WTC11 (cell line): ENCODE measurements at places on chromosomes 7 and 10.
A peak's percentile ranks its signal among the peaks of the same experiment; 100 is the strongest.

GRCh38 chr10:132914732-132915131 is 27.6 kb downstream of the CFAP46 start:
- no peaks in the 10 kb centered on the region for H3K36me3 ChIP-seq
- H3K4me1 ChIP-seq, result peaks cover 5% of the 10 kb centered on the region
- no peaks in the 10 kb centered on the region for H3K27me3 ChIP-seq
- H3K4me3 ChIP-seq, result no peak overlapping the region

- H3K4me3 ChIP-seq, result no peak overlapping the region
- no peak overlapping the region for H3K27ac ChIP-seq
- H3K4me1 ChIP-seq, result no peaks in the 10 kb centered on the region
- H3K36me3 ChIP-seq, result no peaks in the 10 kb centered on the region
Measured at GRCh38 chr10:121352231-121352855, 245.9 kb downstream of the FGFR2 start.

- no peaks in the 10 kb centered on the region for H3K36me3 ChIP-seq
- no peak overlapping the region for H3K4me3 ChIP-seq
- DNase-seq, result no peak
- no peaks in the 10 kb centered on the region for H3K27me3 ChIP-seq
- no peaks in the 10 kb centered on the region for H3K4me1 ChIP-seq
- H3K27ac ChIP-seq, result no peak overlapping the region
Measured at GRCh38 chr7:46301677-46302076, 380.6 kb upstream of the IGFBP3 start.

DNA sequence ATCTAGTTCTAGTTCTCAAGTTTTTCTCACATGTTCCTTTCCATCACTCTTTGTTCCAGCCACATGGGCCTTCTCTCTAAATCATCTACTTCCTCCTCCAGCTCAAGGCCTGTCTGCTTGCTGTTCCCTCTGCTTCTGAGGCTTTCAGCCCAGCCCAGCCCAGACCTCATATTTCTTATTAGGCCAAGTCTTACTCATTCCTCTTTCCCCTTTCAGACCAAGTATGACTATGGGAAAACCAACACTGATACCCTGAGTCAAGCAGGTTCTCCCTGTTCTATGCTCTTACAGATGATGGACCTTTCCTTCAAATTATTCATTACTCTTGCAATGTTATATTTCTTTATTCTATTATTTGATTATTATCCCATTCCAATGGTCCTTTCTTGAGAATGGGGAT is 80.3 kb upstream of the SEM1 start:
- no peak overlapping the region for H3K27ac ChIP-seq
- DNase-seq, result no peak
- H3K27me3 ChIP-seq, result no peaks in the 10 kb centered on the region

GRCh38 chr7:100604976-100605911 is 3.1 kb downstream of the PCOLCE start:
- peaks cover 42% of the 10 kb centered on the region for H3K4me1 ChIP-seq
- H3K27ac ChIP-seq, result no peak overlapping the region
- peak; percentile 76 for DNase-seq
- peak overlapping the region; percentile 84 for H3K4me3 ChIP-seq

- no peak overlapping the region for H3K27ac ChIP-seq
- peaks cover 36% of the 10 kb centered on the region for H3K36me3 ChIP-seq
- H3K4me3 ChIP-seq, result no peak overlapping the region
- no peaks in the 10 kb centered on the region for H3K4me1 ChIP-seq
- DNase-seq, result no peak
Measured at GRCh38 chr7:157204134-157204533, 65.4 kb downstream of the UBE3C start.

GRCh38 chr7:131630427-131630826 is 74.0 kb upstream of the PODXL start:
- H3K4me1 ChIP-seq, result peaks cover 45% of the 10 kb centered on the region
- no peak for DNase-seq
- no peaks in the 10 kb centered on the region for H3K36me3 ChIP-seq

DNA sequence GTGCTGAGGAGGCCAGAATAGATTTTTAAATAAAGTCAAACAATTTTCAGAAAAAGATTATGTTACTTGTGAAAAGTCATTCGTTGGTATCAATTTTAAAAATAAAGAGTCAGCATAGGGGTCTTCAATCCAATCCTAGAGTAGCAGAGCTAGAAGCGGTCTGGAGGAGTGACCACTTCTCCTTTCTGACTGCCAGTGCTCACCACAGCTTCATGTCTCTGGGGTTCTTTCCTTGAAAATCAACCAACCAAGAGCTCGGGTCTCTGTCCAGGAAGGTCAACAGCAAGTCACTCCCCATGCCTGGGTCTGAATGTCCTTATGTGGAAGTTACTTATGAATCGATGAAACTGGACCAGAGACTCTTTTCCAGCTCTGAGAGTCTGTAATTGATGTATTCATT is 14.3 kb downstream of the PTPRN2 start:
- peaks cover 36% of the 10 kb centered on the region for H3K27me3 ChIP-seq
- no peak overlapping the region for H3K4me3 ChIP-seq
- H3K27ac ChIP-seq, result no peak overlapping the region

DNA sequence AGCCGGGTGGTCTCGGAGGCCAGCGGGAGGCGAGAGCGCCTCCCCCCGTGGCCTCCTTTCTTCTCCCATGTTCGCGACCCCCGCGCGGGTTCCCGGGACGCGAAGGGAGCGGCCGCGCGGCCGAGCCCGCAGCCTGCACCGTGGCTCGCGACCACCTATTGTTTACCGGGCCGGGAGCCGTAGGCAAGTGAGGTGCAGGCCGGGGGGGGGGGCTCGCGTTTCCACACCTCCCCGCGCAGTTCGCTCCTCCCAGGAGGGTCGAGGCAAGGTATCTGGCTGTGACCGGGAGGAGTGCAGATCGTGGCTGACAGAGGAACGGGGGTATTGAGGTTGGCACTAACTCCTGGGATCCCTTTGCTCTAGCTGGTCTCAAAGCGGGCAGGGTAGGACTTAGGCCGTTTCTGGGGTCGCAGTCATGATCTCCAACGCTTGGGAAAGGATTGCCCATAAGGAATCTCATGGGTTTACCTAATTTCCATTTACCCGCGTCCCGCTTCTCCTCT is 734 bp downstream of the PTPN12 start:
- H3K4me3 ChIP-seq, result peak overlapping the region; percentile 95
- peaks cover 4% of the 10 kb centered on the region; the same call in 1 of the 2 replicates for H3K27me3 ChIP-seq
- H3K36me3 ChIP-seq, result peaks cover 7% of the 10 kb centered on the region

- H3K27ac ChIP-seq, result no peak overlapping the region
- peak overlapping the region; percentile 41 for H3K4me3 ChIP-seq
- no peaks in the 10 kb centered on the region; the same call in 1 of the 2 replicates for H3K36me3 ChIP-seq
- peaks cover 25% of the 10 kb centered on the region for H3K4me1 ChIP-seq
- peak; percentile 44 for DNase-seq
Measured at GRCh38 chr7:4144811-4145510, 537.1 kb upstream of the FOXK1 start.

DNA sequence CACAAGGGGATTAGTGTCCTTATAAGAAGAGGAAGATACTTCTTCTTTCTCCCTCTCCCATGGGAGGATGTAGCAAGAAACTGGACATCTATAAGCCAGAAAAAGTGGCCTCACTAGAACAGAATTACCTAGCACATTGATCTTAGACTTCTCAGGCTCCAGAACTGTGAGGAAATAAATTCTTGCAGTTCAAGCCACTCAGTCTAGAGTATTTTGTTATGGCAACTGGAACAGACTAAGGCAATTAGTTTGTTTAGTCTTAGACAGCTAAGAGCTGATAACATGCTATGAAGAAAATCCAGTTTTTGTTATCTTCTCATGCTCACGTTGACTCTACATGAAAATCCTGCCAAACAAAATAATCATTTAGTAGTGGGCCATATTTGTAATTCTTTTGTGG is 627.6 kb upstream of the PHF14 start:
- no peak overlapping the region for H3K27ac ChIP-seq
- H3K4me3 ChIP-seq, result no peak overlapping the region
- H3K27me3 ChIP-seq, result no peaks in the 10 kb centered on the region
- DNase-seq, result no peak
- no peaks in the 10 kb centered on the region for H3K4me1 ChIP-seq

- no peak overlapping the region for H3K27ac ChIP-seq
- no peak overlapping the region for H3K4me3 ChIP-seq
- no peak for DNase-seq
- peaks cover 14% of the 10 kb centered on the region for H3K4me1 ChIP-seq
- no peaks in the 10 kb centered on the region for H3K27me3 ChIP-seq
Measured at GRCh38 chr10:80755893-80756292, 218.2 kb downstream of the SH2D4B start.

GRCh38 chr10:30435073-30435422 is 1.1 kb downstream of the MAP3K8 start:
- H3K4me3 ChIP-seq, result peak overlapping the region; percentile 90
- peaks cover 13% of the 10 kb centered on the region for H3K36me3 ChIP-seq
- peaks cover 29% of the 10 kb centered on the region for H3K27me3 ChIP-seq
- no peak for DNase-seq
- peaks cover 59% of the 10 kb centered on the region for H3K4me1 ChIP-seq

DNA sequence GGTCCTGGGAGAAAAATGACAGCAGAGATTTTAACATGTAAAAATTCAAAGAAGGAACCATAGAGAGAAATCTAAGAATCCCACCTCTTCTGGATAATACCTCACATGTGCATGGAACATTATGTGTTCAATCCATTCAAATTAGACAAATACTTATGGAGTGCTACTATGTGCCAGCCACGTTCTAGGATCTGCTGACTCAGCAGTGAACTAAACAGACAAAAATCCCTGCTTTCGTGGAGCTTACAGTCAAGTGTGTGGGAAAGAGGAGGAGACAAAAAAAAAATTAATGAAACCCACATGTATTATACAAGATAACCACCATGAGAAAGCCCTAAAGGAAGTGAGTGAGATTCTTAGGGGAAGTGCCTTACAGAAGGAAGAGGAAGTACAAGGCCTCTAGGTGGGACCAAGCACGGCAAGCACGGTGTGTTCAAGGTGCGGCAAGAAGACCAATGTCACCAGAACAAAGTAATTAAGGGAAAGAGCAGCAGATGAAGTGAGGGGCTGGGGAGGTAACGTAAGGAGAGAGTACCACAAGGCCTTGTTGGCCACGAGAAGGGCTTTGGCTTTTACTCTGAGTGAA is 71.0 kb downstream of the SLC25A13 start:
- H3K27me3 ChIP-seq, result no peaks in the 10 kb centered on the region
- no peak overlapping the region for H3K27ac ChIP-seq
- peaks cover 23% of the 10 kb centered on the region for H3K4me1 ChIP-seq
- no peak for DNase-seq
- no peaks in the 10 kb centered on the region for H3K36me3 ChIP-seq

DNA sequence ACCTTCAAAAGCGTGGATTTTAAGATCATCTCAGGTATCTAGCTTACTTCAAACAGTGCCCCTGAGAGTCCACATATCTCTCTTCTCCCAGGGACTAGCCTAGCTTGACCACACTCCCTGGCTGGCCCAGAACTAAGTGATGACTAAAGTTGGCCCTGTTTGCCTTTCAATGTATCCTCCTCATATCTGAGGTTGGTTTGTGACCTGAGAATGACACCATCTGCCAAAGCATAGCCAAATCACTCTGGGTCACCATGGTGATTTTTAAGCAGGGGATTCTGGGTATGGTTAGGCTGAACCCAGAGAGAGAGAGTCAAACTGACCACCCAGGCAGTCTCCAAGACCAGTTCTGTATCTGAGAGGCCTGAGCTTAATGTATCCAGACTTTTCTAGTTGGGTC is 16.2 kb downstream of the CNNM1 start:
- peaks cover 16% of the 10 kb centered on the region for H3K4me1 ChIP-seq
- peaks cover 6% of the 10 kb centered on the region for H3K27me3 ChIP-seq
- peaks cover under 1% of the 10 kb centered on the region; the same call in 1 of the 2 replicates for H3K36me3 ChIP-seq
- no peak for DNase-seq
- no peak overlapping the region for H3K4me3 ChIP-seq

GRCh38 chr7:107499731-107500130 is 29.9 kb downstream of the GPR22 start:
- DNase-seq, result no peak
- no peaks in the 10 kb centered on the region for H3K27me3 ChIP-seq
- peaks cover 7% of the 10 kb centered on the region; the same call in 1 of the 2 replicates for H3K36me3 ChIP-seq
- H3K4me3 ChIP-seq, result no peak overlapping the region

DNA sequence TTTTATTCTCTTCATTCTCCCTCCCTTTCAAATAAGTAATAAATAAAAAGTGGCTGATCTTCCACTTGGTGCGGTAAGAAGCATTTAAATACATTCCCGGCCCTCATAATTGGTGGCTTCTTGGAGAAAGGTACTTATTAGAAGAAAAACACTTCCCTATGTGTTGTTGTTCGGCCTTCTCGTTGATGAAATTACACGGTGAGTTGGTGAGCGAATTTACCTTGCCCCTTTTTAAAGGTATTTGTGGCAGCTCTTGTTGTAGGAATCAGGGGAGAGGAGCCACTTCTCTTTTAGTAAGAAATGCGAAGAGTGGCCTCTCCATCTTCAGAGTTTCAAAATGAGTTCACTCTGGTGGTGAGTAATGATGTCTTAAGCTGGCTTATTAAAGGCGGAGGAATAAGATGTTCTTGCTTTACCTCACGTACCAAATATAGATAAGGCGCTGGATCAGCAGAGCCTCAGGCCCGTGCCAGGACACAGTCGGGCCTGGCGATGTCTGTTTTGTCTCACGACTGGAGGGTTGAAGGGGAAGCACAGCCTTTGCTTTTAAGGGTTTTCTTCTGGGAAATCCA is 135.9 kb downstream of the CUX1 start:
- H3K4me3 ChIP-seq, result no peak overlapping the region
- H3K36me3 ChIP-seq, result 0 out of 2 replicates have a peak, but pooled peaks cover 4% of the 10 kb centered on the region
- peak overlapping the region; percentile 85; the same call in 1 of the 2 replicates for H3K27ac ChIP-seq
- H3K27me3 ChIP-seq, result no peaks in the 10 kb centered on the region
- H3K4me1 ChIP-seq, result peaks cover 53% of the 10 kb centered on the region

- DNase-seq, result no peak
- peak overlapping the region; percentile 80 for H3K27ac ChIP-seq
- no peaks in the 10 kb centered on the region for H3K27me3 ChIP-seq
- peaks cover 70% of the 10 kb centered on the region for H3K4me1 ChIP-seq
- no peaks in the 10 kb centered on the region for H3K36me3 ChIP-seq
Measured at GRCh38 chr10:101489355-101489754, 98.7 kb downstream of the POLL start.

DNA sequence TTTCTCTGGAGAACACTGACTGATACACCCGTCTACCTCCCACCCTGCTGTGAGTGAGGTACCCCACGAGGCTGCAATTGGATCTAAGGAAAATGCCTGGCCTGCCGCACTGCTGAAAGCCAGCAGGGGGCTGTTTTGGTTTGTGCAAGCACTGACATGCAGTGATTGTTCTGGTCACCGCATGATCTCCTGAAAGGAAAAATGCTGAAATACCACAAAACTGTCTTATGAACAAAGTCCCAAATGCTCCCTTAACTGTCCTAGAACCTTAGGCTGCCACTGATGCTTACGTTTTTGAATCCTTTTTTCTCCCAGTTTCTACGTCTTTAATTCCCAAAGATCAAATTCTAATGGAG is 132.7 kb downstream of the JCAD start:
- H3K27me3 ChIP-seq, result no peaks in the 10 kb centered on the region
- peaks cover 28% of the 10 kb centered on the region for H3K4me1 ChIP-seq
- peak; percentile 28 for DNase-seq
- H3K36me3 ChIP-seq, result no peaks in the 10 kb centered on the region
- H3K4me3 ChIP-seq, result no peak overlapping the region

DNA sequence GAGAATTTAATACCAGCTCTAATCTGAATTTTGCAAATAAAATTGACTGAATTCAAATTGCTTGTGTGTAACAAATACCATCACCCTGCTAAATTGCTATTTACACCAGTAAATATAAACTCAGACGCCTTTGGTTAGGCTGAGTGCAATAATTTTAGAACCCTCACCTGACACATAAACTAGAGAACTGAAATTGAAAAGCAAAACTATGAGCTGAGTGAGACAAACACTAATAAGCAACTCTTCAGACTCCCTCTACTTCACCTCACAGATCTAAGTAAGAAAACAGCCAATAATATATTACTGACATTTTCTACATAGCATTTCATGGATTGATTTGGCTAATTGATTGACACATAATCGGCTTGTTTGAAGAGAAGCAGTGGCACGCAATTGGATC is 621.2 kb downstream of the REEP3 start:
- DNase-seq, result no peak
- H3K36me3 ChIP-seq, result no peaks in the 10 kb centered on the region
- H3K27ac ChIP-seq, result no peak overlapping the region
- no peaks in the 10 kb centered on the region for H3K4me1 ChIP-seq
- H3K4me3 ChIP-seq, result no peak overlapping the region
